Subcutaneous preadipocyte (primary cell): ENCODE measurements at places on chromosomes 5 and 9. TPM values are rescaled to one million over a fixed set of nuclear protein-coding genes. Genes with fewer than 3 reads are reported as not detected.

Gene TTC23L
- under 0.01 TPM in 1 of 2 replicates, not detected in the other for total RNA-seq

Gene DOK3
- total RNA-seq = 1.1 and 1.4 TPM in 2 replicates

Gene LMX1B
- total RNA-seq = under 0.01 TPM in 1 of 2 replicates, not detected in the other

Gene PHF24
- total RNA-seq = not detected in 2 replicates

Gene CATSPER3
- total RNA-seq = under 0.01 TPM in 1 of 2 replicates, not detected in the other

Gene UBE2B
- total RNA-seq = 23.9 and 30.7 TPM in 2 replicates

Gene JAK2
- total RNA-seq = 5.5 and 5.9 TPM in 2 replicates

Gene SPATA31E1
- total RNA-seq = 0.37 and 0.59 TPM in 2 replicates

Gene SH3GL2
- total RNA-seq = under 0.01 TPM in 1 of 2 replicates, not detected in the other

Gene XPA
- total RNA-seq = 5.9 TPM in 2 replicates

Gene TMEM232
- total RNA-seq = 4.5 and 5.1 TPM in 2 replicates

Gene PRKACG
- not detected in 2 replicates for total RNA-seq

Gene KIF20A
- 57.1 and 63.9 TPM in 2 replicates for total RNA-seq

Gene GDNF
- total RNA-seq = 0.37 and 0.39 TPM in 2 replicates

Gene C1QTNF2
- under 0.01 TPM in 2 replicates for total RNA-seq

Gene THG1L
- 29.9 and 39.7 TPM in 2 replicates for total RNA-seq

Gene PCDHB2
- total RNA-seq = 0.59 and 1.5 TPM in 2 replicates

Gene GMCL2
- total RNA-seq = not detected in 2 replicates

Gene NFIB
- 57.3 and 61.4 TPM in 2 replicates for total RNA-seq

Gene CDH10
- total RNA-seq = under 0.01 TPM in 1 of 2 replicates, not detected in the other

Gene WASHC1
- 5.1 and 5.5 TPM in 2 replicates for total RNA-seq

Gene IFNK
- total RNA-seq = not detected in 2 replicates

Gene LCN12
- not detected in 2 replicates for total RNA-seq

Gene MTREX
- 108 and 110 TPM in 2 replicates for total RNA-seq

Gene ODF2
- 41.5 and 55.9 TPM in 2 replicates for total RNA-seq

Gene ACSL6
- not detected in 2 replicates for total RNA-seq

Gene HMMR
- total RNA-seq = 44.8 and 60.4 TPM in 2 replicates

Gene TMEM252
- not detected in 2 replicates for total RNA-seq

Gene LRRC8A
- 41.5 and 54.5 TPM in 2 replicates for total RNA-seq

Gene FGF10
- under 0.01 TPM in 1 of 2 replicates, not detected in the other for total RNA-seq

Gene FOXD4L5
- not detected in 2 replicates for total RNA-seq

Gene SAP30L
- 10.9 and 12.1 TPM in 2 replicates for total RNA-seq

Gene DCTN4
- total RNA-seq = 64.5 and 66.5 TPM in 2 replicates

Gene PCDHB3
- 0.20 and 0.73 TPM in 2 replicates for total RNA-seq

Gene RASGRF2
- 0.20 and 0.37 TPM in 2 replicates for total RNA-seq

Gene SPINK7
- total RNA-seq = not detected in 2 replicates

Gene HTR1A
- not detected in 2 replicates for total RNA-seq

Gene GLE1
- total RNA-seq = 33.1 and 39.5 TPM in 2 replicates

Gene SPOUT1
- 15.1 and 20.5 TPM in 2 replicates for total RNA-seq
